ENCODE measurements at places on chromosomes 2 and 18.

DNA sequence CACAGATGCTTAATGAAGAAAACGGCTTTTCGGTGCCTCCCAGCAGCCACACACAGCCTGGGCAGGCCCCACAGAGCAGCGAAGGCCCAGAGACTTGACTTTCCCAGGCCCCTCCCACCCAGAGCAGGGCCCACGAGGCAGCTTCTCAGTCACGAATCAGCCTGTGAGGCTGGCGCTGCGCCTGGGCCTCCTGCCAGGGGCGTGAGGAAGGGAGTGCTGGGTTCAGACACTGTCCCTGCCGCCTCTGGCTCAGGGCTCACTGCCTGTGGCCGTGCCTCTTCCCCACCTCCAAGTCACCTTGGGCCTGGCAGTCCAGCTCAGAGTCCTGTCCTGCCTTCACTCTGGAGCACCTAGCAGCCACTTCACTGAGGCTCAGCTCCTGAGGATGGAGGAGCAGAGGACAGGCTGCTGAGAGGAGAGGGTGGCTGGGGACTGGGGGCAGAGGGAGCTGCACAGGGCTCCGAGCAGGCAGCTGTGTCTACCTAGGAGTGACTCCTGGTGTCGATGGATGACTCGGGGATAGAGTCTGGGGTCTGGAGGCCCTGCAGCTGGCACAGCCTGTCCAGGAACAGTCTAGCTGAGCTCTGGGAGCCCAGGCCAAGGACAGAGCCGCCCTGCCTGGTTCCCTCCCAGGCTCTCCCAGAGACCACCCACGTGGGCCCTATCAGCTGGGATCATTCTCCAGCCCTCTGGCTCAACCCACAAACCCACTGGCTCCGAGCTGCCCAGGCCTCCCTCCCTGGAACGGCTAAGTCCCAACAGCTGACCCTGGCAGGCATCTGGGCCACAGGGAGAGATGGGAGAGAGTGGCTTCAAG is 36.4 kb upstream of the FOSL2 start:
- DNase-seq = peak; percentile 20

- no peak for DNase-seq
Measured at GRCh38 chr18:77023102-77023782, 109.3 kb downstream of the MBP start.

DNA sequence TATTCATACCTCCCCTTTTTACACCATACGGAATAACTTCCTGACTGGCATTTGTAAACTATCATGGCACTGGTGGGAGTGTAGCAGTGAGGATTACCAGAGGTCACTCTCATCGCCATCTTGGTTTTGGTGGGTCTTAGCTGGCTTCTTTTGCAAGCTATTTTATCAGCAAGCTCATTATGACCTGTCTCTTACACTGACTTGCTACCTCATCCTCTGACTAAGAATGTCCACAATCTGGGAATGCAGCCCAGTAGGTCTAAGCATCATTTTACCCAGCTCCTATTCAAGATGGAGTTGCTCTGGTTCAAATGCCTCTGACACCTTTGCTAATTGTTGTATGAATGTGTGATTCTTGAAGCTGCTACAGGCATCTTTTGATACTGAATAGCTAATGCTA is 950.8 kb upstream of the SLC39A10 start:
- DNase-seq = no peak

DNA sequence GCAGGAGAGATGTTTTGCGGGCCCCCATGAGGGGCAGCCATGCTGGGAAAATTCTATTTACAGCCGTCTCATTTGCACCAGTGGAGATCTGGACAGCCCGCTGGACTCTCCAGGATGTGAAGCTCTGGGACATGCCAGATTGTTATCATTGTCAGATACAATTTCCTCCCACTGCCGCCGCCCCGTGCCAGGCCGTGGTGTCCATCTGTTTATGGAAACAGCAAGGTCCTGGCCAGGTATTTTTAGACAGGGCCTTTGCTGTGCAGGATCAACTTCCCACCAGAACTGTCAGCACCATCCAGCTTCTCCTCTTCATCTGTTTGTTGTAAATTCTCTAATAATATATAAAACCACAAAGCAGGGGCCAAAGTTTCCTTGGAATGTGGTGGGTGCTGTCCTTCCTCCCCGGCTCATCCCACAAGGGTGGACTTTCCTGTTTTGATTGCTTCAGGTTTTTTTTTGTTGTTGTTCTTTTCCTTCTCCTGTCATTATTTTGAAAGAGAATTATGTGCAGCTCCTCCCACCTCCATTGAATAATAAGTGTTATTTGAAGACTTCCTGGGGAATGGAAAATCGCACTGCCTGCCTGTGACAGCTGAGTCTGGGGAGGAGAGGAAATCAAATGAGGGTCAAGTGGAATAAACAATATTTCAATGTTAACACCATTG is 398.1 kb downstream of the TNS1 start:
- no peak for DNase-seq

DNA sequence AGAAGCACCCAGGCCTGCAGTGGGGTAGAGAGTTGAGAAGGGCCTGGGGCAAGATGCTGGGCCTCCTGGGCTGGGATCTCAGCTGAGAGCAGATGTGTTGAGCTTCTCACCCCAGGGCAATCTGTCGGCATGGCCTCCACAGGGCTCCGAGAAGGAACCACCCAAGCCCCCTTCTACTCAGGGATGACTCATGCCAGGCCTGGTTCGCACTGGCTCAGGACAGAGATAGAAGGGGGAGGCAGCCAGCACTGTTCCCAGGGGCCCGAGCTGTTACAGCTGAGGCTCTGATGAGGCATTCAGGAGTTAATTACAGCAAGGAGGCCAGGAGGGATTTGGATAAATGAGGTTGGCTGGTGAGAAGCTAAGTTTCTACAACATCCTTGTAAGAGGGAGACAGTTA is 62.5 kb downstream of the CENPO start:
- no peak for DNase-seq

DNA sequence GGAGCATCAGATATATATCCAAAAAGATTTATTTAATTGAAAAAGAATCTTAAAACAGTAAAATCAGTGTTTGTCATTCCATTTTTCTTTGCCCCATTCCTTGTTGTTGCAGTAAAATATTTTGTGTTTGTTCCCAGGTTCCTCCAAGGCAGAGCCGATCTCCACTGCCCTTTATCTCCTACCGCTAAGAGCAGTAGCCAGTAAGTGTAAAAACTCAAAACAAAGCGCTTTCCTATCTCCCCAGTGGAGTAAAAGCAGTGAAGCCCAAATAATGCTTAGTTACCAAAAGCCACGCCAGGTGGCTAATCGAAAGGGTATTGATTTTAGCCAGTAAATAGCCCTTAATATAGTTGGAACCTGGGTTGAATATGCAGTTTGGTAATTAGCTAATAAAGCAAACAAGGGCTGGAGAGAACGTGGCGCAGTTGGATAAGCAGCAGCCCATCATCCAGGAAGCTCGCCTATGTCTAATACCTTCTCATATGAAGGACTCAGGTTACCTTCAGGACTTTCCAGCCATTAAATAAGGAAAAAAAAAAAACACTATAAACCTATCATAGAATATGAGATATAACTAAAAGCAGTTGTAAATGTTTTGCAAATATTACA is 12.4 kb upstream of the GPD2 start:
- DNase-seq = no peak

DNA sequence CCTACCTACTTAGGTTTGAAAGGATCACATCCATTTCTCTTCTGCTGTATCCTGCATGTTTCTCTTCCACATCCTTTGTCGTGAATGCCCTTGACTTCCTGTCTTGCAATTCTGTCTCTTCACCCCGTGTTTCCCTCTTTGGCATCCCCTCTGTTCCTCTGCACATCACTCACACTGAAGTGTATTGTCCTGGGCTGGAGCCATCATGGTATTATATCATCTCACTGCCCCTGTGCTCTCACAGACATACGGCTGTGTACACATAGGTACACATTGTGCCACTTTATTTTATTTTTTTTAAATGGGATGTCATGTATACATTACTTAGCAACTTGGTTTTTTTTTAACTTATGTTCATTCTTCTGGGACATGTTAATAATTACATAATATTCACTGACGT is 291.6 kb downstream of the ALPK2 start:
- DNase-seq = no peak

DNA sequence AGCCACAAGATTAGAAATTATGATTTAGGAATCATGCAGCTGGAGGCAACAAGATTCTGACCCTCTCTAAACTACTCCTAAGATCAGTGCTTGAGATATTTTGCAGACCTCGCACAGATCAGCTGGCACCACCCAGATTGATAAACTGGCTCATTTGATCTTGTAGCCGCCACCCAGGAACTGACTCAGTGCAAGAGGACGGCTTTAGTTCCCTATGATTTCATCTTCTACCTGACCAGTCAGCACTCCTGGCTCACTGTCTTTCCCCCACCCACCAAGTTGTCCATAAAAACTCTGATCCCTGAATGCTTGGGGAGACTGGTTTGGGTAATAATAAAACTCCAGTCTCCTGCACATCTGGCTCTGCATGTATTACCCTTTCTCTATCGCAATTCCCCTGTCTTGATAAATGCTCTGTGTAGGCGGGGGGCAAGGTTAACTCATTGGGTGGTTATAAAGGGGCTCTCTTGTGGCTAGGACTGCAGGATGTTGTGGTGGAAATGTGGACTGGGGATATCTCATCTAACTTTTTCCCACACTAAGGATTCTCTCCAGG is 96.1 kb downstream of the ARL6IP6 start:
- no peak for DNase-seq

- no peak for DNase-seq
Measured at GRCh38 chr2:200616193-200616592, 30.4 kb downstream of the AOX1 start.

DNA sequence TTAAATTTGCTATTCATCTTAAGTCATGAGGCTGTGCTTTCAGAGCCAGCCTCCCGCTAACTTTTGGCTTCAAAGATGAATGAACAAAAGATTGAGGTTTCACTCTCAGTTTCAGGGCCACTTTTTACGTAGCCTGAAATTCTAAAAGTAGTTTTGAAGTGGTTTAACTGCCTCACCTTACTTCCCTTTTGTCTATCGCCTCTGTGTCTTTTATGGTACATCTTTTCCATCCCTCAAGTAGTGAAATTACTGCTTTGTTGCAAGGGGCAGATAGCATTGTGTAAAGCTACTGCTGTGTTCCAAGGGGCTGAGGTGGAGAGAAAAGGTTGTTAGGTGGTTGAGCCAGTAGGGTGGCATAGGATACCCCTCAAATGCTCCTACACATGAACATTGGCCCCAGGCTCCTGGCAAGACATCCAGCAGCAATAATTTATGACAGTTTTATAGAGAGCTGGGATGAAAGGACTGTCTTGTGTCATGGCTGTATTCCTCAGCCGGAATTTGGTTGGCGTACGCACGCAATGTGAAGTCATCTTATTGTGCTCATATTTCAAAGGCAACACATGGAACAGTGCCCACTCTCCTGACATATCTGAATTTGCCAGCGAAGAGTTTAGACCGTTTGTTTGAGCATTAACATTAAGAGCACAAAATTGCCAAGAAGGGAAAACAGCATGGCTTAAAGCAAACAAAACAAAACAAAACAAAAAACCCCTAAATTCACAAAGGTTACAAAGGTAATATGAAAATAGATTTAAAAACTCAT is 32.2 kb downstream of the QPCT start:
- DNase-seq = no peak

DNA sequence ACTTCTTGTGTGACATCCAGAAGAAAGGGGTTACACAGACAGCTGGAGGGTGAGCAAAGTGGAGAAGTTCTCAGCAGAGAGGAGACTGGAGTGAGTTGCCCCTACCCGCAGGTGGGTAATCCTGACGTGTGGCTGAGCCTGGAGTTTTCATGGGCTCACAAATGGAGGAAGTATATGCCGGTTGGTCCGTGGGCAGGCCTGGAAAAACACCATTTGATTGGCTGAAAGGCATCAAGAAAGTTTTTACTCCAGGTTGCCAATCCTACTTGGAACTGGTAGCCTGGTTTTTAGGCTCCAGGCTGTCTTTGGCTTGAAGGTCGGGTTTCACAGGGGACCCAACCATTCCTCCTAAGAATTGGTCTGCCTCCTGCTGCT is 1177.4 kb upstream of the LRRTM1 start:
- DNase-seq = no peak

GRCh38 chr2:114108824-114109416 is 219.0 kb downstream of the ACTR3 start:
- no peak for DNase-seq

DNA sequence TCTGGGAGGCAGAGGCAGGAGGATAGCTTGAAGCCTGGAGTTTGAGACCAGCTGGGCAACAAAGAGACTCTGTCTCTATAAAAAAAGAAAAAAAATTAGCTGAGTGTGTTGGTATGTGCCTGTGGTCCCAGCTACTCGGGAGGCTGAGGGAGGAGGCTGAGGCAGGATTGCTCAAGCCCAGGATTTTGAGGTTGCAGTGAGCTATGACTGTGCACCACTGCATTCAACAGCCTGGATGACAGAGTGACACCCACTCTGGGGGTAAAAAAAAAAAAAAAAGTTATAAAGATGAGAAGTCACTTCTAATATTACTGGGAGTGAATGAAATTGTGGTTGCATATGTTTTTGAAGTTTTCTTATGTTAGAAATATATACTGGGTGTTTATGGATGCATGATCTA is 71.6 kb downstream of the C2orf74 start:
- DNase-seq = no peak

Data from esophagus squamous epithelium (tissue), 5 donors.